ENCODE measurements at places on chromosomes 3 and 15. TPM values are rescaled to one million over a fixed set of nuclear protein-coding genes. Genes with fewer than 3 reads are reported as not detected.

GRCh38 chr15:29182590-29182989, 87.0 kb downstream of the NSMCE3 start:
- H3K27ac ChIP-seq, result no peak overlapping the region
- DNase-seq, result no peak
- H3K4me3 ChIP-seq, result no peak overlapping the region
- H3K4me1 ChIP-seq, result peaks cover 4% of the 10 kb centered on the region
- peaks cover 6% of the 10 kb centered on the region for H3K27me3 ChIP-seq

GRCh38 chr3:83393276-83393675, 1565.5 kb upstream of the CADM2 start:
- no peak overlapping the region for H3K4me3 ChIP-seq
- no peaks in the 10 kb centered on the region for H3K36me3 ChIP-seq
- no peaks in the 10 kb centered on the region for H3K4me1 ChIP-seq
- DNase-seq, result no peak
- H3K27me3 ChIP-seq, result no peaks in the 10 kb centered on the region

The ALS2CL gene
- total RNA-seq, result 0.99 TPM

- no peaks in the 10 kb centered on the region for H3K27me3 ChIP-seq
- no peaks in the 10 kb centered on the region for H3K36me3 ChIP-seq
- H3K27ac ChIP-seq, result no peak overlapping the region
- no peak overlapping the region for H3K4me3 ChIP-seq
- H3K4me1 ChIP-seq, result no peaks in the 10 kb centered on the region
Measured at GRCh38 chr3:68142441-68142840, 488.0 kb upstream of the SUCLG2 start.

The NOX5 gene
- total RNA-seq, result not detected

The SPINK8 gene
- total RNA-seq, result not detected

The RBP2 gene
- total RNA-seq, result not detected

Measured in activated CD4-positive, alpha-beta T cell treated with anti-CD3 and anti-CD28 coated beads, Interleukin-2, amount 10 ng/mL, durations not matched to agents 24 days and 14 days (primary cell).